Epithelial cell of proximal tubule (primary cell): ENCODE measurements at places on chromosomes 5 and 9. TPM values are rescaled to one million over a fixed set of nuclear protein-coding genes. Genes with fewer than 3 reads are reported as not detected.

The CHSY3 gene
- total RNA-seq = 1.7 and 2.5 TPM in 2 replicates

The SCGB3A2 gene
- not detected in 2 replicates for total RNA-seq

The AJM1 gene
- total RNA-seq = 0.51 and 2.2 TPM in 2 replicates

The CDKN2A gene
- total RNA-seq = 22.4 and 47.7 TPM in 2 replicates

The C8G gene
- not detected in 2 replicates for total RNA-seq

The SPATA31C1 gene
- 0.14 TPM in 1 of 2 replicates, not detected in the other for total RNA-seq

The TSSK1B gene
- total RNA-seq = not detected in 2 replicates

The PTGDS gene
- not detected in 2 replicates for total RNA-seq

The CDC20B gene
- not detected in 2 replicates for total RNA-seq

The ECSCR gene
- 0.12 and 0.65 TPM in 2 replicates for total RNA-seq

The NFIL3 gene
- 10.3 and 12.7 TPM in 2 replicates for total RNA-seq

The ALDH1B1 gene
- 47.5 and 79.3 TPM in 2 replicates for total RNA-seq

The LRRTM2 gene
- total RNA-seq = under 0.01 TPM in 1 of 2 replicates, not detected in the other

The PCDHGA7 gene
- 0.23 and 0.29 TPM in 2 replicates for total RNA-seq

The TAF1L gene
- under 0.01 TPM in 1 of 2 replicates, not detected in the other for total RNA-seq
